CD4-positive, CD25-positive, alpha-beta regulatory T cell (primary cell): ENCODE measurements at places on chromosomes 4 and X.

GRCh38 chr4:118353534-118354030, 779 bp upstream of the PRSS12 start:
- no peak for DNase-seq

GRCh38 chr4:93646233-93646930, 182.2 kb upstream of the ATOH1 start:
- DNase-seq = no peak

- no peak for DNase-seq
Observed at GRCh38 chr4:108878806-108879205, 116.0 kb upstream of the ETNPPL start.

DNA sequence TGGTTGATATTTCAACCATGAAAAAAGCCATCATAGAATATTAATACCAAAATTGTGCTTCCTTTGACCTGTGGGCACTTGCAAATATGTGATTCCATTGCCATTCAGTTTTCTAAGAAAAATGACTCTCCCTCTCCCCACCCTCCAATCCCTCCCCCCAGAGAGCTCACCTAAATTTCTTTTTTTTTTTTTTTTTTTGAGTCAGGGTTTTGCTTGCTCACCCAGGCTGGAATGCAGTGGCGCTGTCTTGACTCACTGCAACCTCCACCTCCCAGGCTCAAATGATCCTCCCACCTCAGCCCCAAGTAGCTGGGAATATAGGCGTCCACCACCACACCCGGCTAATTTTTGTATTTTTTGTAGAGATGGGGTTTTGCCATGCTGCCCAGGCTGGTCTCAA, 47.0 kb downstream of the SNX25 start:
- DNase-seq = no peak

- DNase-seq = no peak
Observed at GRCh38 chr4:39259571-39260330, 77.4 kb downstream of the WDR19 start.

DNA sequence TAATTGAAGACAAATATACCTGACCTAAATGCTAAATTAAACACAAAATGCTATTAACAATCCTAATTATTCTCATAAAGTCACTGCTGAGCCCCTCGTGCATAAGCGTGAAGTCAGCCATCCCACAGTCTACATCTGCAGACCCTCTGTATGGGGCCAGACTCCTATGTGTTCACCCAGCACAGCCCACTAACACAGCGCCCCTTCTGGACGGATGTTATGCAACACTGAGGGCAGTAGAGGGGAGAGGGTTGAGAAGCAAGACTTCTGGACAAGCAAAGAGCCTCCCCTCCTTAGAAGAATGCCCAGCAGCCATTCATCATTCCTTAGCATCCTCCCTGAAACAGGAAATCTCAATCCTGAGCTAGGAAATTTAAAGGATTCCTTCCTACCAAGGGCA, 7.9 kb downstream of the TRPC3 start:
- DNase-seq = peak; percentile 10

GRCh38 chr4:142474398-142475087, 371.6 kb downstream of the INPP4B start:
- DNase-seq = peak; percentile 14

- DNase-seq = no peak
Observed at GRCh38 chr4:128310266-128310697, 22.7 kb upstream of the PGRMC2 start.

GRCh38 chr4:158630893-158631292, 40.8 kb downstream of the C4orf46 start:
- no peak for DNase-seq

GRCh38 chrX:10620121-10620699, at the start of gene MID1:
Gene MID1 (minus strand): TSS chrX:10620585. CDS start chrX:10567547, 53,038 bp downstream.
- no peak for DNase-seq

DNA sequence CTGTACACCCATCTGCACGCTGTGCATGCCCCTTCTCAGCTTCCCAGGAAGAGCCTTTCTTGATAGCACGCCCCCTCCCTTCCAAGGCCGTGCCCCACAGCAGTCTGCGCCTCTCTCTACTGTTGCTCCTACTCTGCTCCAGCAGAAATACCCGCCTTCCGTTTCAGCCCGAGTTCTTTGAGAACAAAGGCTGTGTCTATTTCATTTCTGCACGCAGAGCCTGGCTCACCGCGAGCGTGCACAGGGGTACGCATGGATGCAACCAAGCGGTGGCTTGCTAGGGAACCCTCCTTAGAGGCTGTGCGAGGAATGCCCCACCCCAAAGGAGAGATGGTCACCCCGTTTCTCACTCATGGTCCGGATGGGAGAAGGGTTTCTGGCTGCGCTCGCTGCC, 485 bp downstream of the AADAT start:
- DNase-seq = no peak

DNA sequence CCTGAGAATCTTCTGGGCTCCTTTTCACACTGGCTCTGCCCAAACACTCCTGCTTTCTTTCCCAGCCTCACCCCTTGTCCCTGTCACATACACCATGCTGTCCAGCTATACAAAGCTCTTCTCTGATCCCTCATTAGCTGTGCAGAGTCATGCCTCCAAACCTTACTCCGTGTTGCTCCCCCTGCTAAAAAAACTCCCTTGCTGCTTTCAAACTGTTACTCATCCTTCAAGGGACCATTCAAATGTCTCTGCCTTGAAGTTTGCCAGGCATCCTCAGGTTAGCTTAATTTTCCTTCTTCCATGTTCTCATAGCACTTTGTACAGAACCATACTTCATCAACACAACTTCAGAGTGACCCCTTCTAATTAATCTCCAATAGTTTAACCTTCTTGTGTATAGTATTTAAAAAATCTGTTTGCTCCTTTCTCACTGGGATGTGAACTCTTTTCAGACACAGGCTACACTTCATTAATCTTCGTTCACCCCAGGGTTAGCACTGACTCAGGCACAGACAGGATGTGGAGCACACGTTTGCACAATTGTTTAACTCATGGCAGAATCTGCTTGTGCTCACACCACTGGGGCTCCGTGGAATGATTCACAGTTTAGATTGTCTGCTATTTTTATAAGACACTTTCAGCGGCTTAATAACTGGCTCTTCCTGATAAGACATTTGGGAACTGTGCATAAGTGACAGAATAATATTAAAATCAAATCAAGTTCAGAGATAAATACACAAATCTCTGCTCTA, 21.4 kb upstream of the SEL1L3 start:
- no peak for DNase-seq

DNA sequence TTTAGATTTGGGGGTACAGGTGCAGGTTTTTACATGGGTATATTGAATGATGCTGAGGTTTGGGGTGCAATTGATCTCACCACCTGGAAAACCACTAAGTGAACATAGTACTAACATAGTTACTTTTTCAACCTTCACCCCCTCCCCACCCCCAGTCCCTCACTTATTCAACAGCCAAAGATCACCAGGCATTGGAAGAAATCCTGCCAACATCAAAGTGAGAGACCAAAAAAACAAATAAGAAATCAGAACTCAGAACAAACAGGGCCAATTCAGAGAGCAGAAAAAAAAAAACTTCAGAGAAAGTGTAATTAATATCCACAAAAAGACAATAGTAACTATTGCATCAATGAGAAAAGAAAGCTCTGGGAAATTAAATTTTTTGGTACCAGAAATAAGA, 20.5 kb upstream of the LAP3 start:
- no peak for DNase-seq

- DNase-seq = peak; percentile 76
Observed at GRCh38 chr4:80006935-80007744, 65.9 kb downstream of the ANTXR2 start.

DNA sequence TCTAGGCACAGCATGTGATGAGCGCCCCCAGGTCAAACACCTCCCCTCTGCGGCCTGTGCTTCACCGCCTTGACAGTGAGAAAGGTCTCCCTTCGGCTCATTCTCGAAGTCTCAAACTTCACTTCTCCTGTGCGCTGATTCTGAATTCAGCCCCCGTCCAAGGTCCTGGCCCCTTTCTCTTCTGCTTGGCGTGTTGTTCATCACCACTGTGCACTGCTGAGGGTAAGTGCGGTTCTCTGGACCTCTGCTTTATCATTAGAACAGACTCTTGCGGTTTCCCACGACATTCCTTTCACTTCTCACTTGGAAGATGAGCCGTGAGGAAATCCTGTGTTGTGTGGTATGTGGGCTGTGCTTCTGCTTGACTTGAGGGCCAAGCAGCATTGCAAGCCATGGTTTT, 11.9 kb downstream of the HTT-AS start:
- DNase-seq = no peak

DNA sequence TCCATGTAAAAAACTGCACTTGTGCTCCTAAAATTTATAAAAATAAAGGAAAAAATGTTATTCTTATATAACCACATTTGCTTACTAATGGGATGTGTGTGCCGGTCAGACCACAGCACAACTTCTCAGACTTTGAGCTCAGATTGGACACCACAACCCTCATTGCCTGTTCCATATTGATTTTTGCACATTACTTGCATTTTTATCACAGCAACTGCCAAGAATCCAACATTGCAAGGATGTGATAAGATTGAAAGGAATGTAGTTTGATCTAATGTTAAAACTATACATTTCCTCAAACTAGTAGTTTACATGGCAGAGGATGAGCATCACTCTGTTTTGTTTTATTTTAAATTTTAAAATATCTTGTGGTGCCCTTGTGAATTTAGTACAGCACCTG, 227.8 kb downstream of the KDR start:
- DNase-seq = no peak

DNA sequence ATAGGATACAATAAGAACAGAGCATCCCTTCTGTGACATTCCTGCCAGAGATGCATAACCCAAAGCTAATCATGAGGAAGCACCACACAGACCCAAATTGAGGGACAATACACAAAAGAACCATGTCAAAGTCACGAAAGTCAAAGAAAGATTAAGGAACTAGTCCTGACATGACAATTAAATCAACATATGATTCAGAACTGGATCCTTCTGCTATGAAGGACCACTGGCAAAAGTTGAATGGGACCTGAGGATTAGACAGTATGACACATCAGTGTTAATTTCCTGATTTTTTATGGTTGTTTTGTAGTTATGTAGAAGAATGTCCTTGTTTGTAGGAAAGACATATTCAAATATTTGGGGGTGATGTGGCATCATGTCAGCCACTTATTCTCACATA, 13.9 kb downstream of the ACOT9 start:
- no peak for DNase-seq

DNA sequence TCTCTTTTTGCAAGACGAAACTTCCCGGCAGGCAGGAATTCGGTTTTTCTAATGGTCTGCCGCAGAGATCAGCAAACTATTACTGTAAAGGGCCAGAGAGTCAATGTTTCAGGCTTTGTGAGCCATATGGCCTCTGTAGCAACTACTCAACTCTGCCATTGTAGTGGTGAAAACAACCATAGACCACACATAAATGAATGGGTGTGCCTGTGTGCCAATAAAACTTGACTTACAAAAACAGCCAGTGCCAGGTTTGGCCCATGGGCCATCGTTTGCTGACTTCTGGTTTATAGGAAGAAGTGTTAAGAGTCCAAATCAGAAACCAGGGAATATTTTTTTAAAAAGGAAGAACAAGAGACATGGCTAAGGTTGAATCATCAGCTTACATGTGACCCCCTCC, 163.0 kb downstream of the SH3KBP1 start:
- DNase-seq = no peak

DNA sequence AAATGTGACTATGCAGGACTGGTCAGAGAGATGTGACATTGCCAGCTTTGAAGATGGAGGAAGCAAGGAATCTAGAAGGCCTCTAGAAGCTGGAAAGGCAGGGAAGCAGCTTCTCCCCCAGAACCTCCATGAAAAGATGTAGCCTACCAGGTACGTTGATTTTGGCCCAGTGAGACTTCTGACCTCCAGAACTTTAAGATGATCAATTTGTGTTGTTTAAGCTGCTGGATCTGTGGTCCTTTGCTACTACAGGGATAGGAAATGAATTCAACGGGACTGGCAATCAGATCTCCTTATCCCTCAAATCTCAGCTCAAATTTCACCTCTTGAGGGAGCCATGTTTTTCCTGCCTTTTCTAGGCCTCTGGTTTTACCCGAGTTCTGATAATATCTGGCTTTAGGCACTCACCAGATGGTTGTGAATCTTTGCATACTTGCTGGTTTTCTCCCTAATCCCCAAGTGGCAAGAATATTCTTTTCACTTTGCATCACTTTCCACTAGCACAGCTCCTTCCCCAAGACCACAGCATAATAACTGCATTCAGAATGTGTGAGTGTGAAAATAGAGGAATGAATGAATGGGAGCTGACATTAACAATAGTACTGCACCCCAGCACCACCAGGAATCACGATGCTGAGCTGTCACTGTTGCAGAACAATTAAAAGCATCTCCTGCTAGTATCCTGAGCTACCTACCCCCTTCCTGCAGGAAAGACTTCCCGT, 25.5 kb upstream of the TMSB4X start:
- DNase-seq = no peak

DNA sequence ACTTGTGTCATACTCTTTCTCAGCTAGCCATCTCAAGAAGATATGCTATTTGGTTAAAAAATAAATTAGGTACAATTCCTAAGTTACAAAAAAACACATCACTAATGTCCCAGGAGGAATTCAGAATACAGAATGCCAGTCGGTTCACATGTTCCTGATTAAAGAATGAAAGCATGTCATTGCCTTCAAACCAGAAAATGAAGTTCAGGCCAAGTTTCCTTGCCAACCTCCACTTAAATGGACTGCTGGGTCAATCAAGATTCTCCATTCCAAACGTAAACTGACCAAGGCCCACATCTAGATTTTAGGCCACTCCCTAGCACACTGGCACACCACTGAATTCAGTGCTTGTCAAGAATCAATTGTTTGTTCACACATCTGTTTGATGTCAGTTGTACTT, 6.5 kb downstream of the PIGA start:
- DNase-seq = no peak

GRCh38 chrX:40247848-40248622, 150.3 kb upstream of the BCOR start:
- DNase-seq = no peak

DNA sequence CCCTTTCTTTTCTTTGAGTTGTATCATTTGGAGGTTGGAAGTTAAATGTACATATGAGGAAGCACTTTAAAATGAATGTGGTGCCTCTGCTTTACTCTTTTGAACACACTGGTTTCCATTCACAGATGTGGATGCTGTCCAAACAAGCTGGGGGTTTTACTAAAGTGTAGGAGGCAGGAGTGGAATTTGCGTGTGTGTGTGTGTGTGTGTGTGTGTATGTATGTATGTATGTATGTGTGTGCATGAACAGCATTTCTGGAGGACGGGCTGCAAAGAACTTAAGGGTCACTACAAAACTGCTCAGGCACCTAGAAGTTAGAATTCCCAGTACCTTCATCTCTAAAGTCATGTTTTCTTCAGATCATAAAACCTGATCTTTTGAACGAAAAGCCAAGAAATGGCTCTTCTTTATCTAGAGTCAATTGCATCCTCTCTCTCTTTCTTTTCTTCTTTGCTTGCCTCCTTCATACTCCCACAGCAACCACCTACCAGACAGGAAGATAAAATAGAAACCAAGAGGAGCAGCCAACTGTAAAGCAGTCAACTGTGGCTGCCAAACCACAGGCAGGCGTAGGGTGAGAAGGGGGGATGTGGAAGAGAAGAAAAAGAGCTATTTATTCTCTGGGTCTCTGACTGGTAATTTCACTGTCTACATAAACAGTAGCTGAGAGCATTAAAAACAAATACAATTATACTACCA, 177.0 kb upstream of the RASGEF1B start:
- DNase-seq = peak; percentile 44

GRCh38 chr4:174935607-174936006, 17.4 kb downstream of the ADAM29 start:
- no peak for DNase-seq
